ENCODE measurements at places on chromosomes 3 and 15. TPM values are rescaled to one million over a fixed set of nuclear protein-coding genes. Genes with fewer than 3 reads are reported as not detected.

DNA sequence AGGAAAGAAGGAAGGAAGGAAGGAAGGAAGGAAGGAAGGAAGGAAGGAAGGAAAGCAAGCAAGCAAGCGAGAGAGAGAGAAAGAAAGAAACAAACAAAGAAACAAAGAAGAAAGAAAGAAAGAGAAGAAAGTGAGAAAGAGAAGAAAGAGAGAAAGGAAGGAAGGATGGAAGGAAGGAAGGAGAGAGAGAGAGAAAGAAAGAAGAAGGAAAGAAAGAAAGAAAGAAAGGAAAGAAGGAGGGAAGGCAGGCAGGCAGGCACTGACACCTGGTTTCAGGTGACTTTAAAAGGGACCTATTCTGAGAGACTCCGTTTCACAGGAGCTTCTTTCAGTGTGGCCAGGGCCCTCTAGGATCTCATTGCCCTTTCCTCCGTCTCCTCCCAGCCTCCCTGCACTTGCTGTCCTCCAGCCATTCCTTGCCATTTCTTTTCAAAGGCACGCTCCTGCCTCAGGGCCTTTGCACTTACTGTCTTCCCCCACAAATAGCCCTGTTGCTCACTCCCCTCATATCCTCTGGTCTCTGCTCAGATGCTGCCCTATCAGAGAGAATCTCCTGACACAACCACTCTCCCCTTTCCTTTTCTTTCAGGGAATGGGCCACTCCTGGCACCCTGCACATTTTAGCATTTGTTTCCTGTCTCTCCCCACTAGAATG is 31.5 kb downstream of the IL12A start:
- DNase-seq, result no peak

DNA sequence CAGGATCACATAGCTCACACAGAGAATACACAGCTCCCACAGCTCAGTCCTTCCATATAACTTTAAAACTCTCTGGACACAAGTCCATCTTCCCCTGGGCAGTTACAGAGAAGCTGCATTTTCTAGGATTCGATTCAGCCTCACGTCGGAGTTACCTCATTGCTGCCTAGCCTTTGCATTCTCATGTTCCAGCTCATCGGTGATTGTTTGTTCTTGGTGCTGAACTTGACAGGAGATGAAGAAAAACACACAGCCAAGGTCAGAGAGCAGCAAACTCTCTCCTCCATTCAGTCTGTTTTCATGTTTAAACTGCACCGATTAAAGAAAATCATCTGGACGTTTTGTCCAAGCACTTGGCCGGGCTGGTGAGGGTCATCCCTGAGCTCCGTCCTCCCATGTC is 375.5 kb upstream of the CFAP20DC start:
- no peak for DNase-seq

DNA sequence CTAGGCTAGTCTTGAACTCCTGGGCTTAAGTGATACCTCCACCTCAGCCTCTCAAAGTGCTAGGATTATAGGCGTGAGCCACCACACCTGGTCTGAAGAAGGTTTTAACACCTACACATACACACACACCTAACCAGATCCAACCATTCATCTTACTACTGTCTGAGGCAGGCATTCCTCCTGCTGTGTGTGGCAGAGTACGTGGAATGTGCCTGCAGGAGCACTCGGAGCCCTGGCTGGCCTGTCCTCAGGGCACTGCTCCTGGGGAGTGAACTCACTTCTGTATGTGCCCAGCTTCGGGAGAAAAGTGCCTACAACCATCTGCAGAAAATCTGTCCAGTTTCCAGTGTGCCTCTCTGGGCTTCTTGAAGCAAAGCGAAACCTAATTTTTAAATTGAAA is 58.2 kb upstream of the LIMD1 start:
- no peak for DNase-seq

- no peak for DNase-seq
Measured at GRCh38 chr15:31271224-31271635, 55.4 kb upstream of the KLF13 start.

- no peak for DNase-seq
Measured at GRCh38 chr15:93451822-93452221, 362.8 kb upstream of the RGMA start.

The PGBD4 gene
- 1.3 TPM for total RNA-seq

GRCh38 chr15:89785064-89785773 is 9.1 kb downstream of the MESP2 start:
- DNase-seq, result no peak

- DNase-seq, result no peak
Measured at GRCh38 chr3:140347151-140347550, 330.7 kb upstream of the TRIM42 start.

The IMPG2 gene
- total RNA-seq, result 0.29 TPM

- DNase-seq, result no peak
Measured at GRCh38 chr3:189516039-189516438, 115.2 kb upstream of the TP63 start.

The IL17RD gene
- 1.1 TPM for total RNA-seq

GRCh38 chr3:14141602-14142341 is 16.9 kb downstream of the TMEM43 start:
- no peak for DNase-seq

GRCh38 chr3:123678108-123678511 is 93.3 kb upstream of the HACD2 start:
- no peak for DNase-seq

The THBS1 gene
- total RNA-seq, result 377 TPM

The B3GNT5 gene
- total RNA-seq, result 31.0 TPM

GRCh38 chr15:66824424-66824823 is 122.4 kb downstream of the SMAD6 start:
- DNase-seq, result peak; percentile 52

The ZMAT3 gene
- total RNA-seq, result 30.9 TPM

The TICRR gene
- total RNA-seq, result 0.09 TPM

- no peak for DNase-seq
Measured at GRCh38 chr3:25191673-25192072, 236.4 kb upstream of the RARB start.

DNA sequence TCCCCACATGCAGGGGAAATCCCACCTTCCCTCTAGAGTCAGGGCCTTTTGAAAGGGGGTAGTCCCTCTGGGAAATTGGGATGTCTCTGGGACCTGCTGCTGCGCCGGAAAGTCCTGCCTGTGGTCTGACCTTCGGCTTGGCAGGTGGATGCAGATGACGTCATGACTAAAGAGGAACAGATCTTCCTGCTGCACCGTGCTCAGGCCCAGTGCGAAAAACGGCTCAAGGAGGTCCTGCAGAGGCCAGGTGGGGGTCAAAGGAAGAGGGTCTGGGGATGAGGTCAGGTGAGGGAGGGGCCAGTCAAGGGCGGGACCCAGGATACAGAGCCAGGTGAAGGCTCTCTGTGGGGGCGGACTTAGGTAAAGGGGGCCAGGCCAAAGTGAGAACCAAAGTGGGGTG is 16.2 kb downstream of the PTH1R start:
- no peak for DNase-seq

DNA sequence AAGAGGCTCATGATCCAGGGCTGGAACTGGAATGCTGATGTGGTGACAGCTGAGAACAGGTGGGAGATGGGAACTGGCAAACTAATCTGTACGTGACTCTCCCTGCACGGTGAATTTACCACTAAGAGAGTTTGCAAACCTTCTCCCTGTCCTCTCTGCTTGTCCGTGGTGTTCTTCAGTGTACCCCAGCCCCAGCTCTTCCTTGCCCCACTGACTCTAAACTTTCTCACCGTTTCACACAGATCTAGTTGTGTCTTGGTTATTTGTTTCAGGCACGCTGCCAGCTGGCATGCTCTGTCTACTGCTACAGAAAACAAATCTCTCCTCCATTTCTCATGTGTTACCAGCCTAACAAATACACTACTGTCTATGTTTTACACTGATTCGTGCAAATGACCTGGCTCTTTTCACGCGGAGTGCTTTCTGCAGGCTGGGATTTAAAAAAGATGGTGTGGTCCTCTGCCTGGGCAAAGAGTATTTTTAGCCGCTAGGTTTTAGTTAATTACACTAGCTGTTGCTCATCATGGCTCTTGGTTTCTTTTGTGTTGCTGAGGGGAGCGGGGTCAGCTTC is 192.7 kb upstream of the LRIG1 start:
- no peak for DNase-seq

DNA sequence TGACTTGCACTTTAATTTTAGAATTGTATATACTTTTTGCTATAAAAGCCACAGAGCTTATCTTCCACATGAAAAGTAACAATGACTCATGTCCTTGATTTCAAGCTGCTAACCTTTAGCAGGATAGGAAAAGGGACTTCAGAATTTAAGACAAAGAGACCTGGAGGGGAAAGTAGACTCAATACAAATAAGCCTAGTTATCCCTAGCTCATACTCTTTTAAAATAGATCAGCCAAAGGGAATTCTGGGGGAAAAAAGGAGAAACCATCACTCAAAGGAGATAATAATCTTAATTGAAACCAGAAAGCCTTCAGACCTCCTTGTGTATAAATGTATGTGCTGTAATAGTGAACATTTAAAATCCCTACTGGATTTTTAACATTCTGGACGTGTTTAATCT is 930.3 kb downstream of the NTRK3 start:
- DNase-seq, result no peak

DNA sequence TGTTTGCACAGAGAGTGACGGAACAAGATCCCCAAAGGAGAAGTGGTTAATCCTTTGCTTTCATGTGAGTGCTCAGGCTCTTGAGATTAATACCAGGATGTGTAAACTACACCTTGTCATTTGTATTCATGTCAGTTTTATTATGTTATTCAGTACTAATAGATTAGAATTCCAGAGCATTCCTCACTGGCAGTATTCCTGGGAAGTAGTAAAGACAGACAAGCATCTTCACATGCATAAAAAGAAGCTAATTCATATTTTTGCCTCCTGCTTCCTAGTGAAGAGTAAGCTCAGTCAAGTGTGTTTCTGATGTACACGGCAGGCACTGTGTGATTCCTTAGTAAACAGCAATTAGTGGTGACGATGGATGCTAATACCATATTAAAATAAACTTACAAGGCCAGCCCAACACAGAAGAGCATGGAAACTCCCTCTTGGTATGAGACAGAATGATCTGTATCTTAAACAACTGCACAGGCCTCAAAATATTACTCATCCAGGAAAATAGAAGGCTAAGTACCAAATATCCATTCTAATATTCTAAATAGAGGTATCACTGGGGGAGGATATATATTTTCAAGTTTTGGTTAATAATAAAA is 336.8 kb upstream of the MCTP2 start:
- DNase-seq, result no peak
